Activated T-helper 1 cell treated with anti-CD3 and anti-CD28 coated beads, Interleukin-12 subunit alpha, Interleukin-12 subunit beta, Interleukin-2, Interleukin-4 antibody, amounts not matched to agents 30 ng/mL and 10 ng/mL and 1 ng/mL, durations not matched to agents 14 hours and 24 hours and 36 hours (primary cell): ENCODE measurements at places on chromosomes 11 and 22. TPM values are rescaled to one million over a fixed set of nuclear protein-coding genes. Genes with fewer than 3 reads are reported as not detected.

CBLIF gene
- total RNA-seq = not detected in 2 replicates

KCTD14 gene
- total RNA-seq = 0.16 and 0.49 TPM in 2 replicates

PAK1 gene
- total RNA-seq = 33.1 and 38.4 TPM in 2 replicates

PNPLA5 gene
- not detected in 2 replicates for total RNA-seq

OR52E8 gene
- total RNA-seq = not detected in 2 replicates

IFITM5 gene
- not detected in 2 replicates for total RNA-seq

MUC2 gene
- total RNA-seq = not detected in 2 replicates

FANCF gene
- total RNA-seq = 16.9 and 19.9 TPM in 2 replicates

MAP6 gene
- 0.49 and 0.54 TPM in 2 replicates for total RNA-seq

CLDN25 gene
- not detected in 2 replicates for total RNA-seq

DNA sequence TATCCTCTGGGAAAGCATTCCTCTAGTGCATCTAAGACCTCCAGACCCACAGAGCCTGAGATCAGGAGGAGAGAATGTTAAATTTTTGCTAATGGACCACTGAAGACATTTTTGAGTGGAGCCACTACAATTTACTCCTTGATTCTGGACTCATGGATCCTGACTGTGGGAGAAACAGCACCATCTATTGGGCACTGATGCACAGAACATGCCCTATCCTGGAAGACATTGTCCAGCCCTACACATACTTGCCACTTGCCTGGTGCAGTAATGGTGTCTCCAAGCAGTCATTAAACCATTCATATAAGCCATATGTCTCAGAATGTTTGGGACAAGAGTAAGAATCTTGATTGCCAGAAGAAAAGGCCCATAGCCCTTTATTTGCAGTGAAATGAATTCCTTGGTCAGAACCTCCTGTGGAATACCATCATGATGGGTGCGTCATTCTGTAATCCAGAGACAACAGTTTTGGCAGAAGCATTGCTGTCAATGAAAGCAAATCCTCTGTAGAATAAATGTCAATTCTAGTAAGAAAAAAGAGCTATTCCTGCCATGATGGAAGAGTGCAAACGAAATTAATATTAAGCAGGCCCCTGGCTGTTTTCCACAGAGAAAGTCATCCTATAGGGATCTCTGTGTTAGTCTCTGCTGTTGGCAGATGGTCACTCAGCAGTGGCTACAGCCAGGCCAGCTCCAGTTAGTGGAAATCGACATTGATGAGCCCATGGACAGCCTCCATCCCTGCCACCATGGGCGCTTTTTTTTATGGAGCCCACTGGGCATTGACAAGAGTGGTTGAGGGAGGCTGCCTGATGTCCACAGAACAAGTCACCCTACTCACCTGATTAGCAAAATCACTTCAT is 43.5 kb downstream of the GGTLC2 start:
- DNase-seq = peak; percentile 6

GRCh38 chr11:125235071-125235471 is 70.5 kb downstream of the PKNOX2 start:
- DNase-seq = no peak

DNA sequence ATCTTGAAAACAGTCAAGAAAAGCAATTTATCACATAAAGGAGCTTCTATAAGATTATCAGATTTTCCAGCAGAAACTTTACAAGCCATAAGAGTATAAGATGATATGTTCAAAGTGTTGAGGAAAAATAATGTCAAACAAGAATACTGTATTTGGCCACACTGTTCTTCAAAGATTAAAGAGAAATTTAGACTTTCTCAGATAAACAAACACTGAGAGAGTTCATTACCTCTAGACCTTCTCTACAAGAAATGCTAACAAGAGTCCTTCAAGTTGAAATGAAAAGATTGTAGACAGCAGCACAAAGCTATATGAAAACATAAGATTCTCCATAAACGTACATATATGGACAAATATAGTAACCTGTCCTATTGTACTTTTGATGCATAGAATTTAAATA is 8.0 kb upstream of the MTMR2 start:
- DNase-seq = no peak

GRCh38 chr22:44887941-44888366 is 121.9 kb downstream of the PHF21B start:
- no peak for DNase-seq

DNA sequence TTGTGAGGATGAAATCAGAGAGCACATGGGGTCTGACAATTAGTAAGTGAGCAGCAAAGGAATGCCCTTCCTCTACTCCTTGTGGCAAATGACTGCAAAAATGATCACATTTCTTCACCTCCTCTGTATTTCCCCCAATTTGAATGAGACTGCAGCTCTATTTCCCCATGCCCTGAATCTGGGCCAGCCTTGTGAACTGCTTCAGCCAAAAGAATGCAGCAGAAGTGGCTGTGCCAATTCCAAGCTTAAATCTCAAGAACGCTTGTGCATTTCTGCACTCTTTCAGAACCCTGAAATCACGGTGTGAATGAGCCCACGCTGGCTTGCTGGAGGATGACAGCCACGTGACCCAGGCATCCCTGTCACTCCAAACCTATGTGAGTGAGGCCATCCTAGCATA is 9.9 kb downstream of the SLC43A3 start:
- DNase-seq = no peak

DNA sequence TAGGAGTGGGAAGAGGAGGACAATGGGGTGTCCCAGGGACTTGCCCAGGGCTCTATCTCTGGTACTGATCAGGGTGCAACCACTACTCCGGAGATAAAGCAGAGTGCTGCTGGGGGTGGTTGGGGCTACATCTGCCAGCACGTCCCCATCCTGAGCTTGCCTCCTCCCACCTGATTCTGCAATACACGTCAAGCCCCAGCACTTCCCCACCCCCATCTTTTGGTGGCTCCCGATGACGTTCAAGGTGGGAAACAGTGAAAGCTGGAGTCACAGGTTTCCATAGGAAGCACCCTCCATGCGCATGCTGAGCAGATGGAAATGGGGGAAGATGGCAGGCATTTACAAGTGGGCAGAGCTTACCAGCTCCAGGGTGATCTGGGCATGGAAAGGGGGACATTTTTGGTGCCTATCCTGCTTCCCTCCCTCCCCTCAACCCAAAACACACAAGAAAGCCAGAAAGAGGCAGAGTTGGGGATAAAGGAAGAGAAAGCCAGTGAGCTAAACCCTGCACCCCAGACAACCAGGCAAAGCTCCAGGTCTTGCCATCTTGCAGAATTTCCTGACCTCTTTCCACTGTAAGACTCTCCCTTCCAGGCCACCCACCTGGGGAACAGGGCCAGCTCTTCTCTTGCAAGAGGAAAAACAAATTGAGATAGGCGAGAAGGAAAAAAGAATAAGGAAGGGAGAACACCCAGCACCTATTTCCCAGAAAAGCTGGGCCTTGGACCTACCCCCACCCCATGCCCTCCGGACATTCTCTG is 15.8 kb downstream of the SYT7 start:
- no peak for DNase-seq

GRCh38 chr11:75333022-75333806 is 18.2 kb downstream of the ARRB1 start:
- no peak for DNase-seq

DNA sequence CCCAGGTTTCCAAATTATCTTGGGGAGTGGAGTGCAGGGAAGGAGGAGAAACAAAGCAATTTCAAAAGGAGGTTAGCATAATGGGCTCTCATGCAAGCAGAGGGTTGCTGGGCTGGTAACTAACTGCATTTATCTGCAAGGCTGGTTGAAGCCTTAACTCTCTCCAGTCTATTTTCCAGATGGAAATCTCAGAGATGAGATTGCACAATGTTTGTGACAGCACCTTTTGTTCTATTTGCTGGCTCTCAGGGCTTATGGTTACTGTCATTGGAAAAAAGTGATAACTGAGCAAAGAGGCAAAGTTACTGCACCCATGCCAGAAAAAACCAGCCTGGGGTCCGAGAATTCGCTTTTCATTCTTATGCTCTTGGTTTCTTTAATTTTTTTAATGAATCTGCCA is 33.2 kb downstream of the ABCC8 start:
- no peak for DNase-seq

GRCh38 chr22:27715106-27715505 is 86.5 kb downstream of the MN1 start:
- DNase-seq = no peak

- DNase-seq = no peak
These were observed 426.8 kb upstream of the CADM1 start for GRCh38 chr11:115930886-115931547.

DNA sequence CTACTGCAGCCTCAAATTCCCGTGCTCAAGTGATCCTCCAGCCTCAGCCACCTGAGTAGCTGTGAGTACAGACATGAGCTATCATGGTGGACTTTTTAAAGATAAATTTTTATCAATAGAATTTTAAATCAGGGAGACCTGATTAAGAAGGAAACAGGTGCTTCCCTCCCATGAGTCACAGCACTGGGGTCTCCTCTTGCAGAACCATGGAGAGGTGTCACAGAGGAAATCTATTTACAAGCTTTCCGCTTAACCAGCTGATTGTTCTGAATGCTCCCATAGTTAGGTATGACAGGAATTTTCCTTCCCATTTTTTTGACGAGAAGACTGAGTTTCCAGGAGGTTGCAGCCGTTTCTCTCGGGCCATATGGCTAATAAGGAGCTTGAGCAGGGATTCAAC is 516.1 kb downstream of the MIAT start:
- DNase-seq = no peak

DNA sequence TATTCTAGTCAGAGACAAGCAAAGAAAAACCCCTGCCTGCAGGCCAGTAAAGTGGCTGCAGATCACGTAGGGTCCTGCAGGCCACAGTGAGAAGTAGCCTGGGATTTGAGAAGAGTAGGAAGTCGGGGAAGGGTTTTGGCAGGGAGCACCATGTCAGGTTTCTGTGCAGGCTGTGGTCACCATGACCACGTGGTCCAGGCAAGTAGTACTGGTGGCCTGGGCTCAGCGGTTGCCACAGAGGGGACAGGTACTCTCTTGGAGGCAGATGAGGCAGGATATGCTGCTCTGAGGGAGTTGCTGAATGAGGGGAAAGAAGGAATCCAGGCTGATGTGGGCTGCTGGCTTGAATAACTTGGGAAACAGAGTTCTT is 46.5 kb downstream of the PISD start:
- no peak for DNase-seq

DNA sequence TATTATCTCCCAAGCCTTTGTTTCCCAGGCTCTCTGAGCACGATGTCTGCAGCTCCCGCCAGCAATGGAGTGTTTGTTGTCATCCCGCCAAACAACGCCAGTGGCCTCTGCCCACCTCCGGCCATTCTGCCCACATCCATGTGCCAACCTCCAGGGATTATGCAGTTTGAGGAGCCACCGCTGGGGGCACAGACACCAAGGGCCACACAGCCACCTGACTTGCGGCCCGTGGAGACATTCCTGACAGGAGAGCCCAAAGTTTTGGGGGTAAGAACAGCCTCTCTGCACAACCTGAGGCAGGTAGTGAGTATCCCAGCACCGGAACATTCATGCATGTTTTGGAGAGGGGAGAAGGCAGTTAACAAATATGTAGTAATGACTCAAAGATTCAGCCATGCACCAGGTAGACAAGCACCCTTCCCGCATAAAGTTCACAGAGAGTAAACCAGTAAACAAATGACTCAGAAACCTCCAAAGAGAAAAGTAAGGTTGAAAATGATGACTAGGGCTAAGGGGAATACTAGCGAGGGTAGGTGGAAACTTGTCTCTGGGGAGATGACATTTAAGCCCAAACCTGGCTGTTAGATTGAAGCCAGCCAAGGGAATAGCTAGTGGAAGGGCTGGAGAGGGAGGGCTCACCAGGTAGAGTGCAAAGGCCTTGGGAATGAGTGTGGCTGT is 7.2 kb downstream of the MS4A15 start:
- DNase-seq = no peak

GRCh38 chr22:26658671-26659478 is 1.5 kb downstream of the MIAT start:
- DNase-seq = peak; percentile 78

- no peak for DNase-seq
These were observed 4.9 kb downstream of the DAGLA start for GRCh38 chr11:61684870-61685616.

- DNase-seq = no peak
These were observed 10.0 kb upstream of the RAB1B start for GRCh38 chr11:66258473-66258893.

DNA sequence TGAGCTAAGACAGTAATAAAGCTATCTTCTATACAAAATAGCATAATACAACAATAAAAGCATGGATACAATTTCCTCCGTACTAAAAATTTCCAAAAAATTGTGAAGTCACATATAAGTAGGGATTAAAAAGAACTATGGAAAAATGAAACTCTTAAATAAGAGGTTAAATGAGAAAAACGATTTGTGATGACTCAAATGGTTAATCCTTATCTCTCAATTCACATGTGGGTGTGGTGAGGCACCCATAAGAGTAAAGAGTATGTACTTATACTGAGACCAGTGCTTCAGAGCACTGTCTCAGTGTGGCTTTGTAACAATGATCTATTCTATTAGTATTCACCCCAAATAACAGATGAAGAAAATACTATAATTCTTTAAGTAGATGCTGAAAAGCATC is 25.0 kb upstream of the CCDC34 start:
- no peak for DNase-seq

DNA sequence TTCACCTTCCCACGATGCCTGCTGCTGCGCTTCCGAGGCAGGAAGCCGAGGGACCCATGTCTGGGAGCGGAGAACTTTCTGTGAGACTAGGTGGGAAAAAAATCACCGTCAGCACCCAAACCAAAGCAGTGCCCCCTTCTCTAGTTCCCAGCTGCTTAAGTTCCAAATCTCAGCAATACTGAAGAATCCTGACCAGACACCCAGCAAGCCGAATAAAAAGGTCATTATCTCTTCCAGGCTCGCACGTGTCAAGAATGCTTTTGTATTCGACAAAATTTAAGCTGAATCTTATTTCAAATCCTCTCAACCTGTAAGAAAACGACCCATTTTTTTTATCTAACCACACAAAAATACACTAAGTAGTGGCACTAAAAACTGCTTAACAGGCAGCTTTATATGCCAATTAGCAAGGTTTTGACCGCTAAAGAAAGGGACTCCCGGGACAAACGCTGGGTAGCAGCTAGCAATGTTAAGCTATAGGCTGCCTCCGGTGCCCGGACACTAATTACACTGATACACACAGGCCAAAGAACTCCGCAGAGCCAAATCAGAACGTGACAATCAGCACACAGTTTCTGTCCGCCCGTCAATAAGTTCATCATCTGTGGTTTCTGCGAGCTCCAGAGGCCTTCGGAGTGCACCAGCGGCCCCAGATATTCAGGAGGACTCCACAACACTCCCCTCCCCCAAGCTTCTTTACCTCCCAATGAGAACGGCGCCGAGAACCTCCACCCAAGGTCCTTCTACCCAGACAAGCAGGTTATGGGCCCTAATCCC is 728 bp downstream of the RPL3 start:
- peak; percentile 34 for DNase-seq

DNA sequence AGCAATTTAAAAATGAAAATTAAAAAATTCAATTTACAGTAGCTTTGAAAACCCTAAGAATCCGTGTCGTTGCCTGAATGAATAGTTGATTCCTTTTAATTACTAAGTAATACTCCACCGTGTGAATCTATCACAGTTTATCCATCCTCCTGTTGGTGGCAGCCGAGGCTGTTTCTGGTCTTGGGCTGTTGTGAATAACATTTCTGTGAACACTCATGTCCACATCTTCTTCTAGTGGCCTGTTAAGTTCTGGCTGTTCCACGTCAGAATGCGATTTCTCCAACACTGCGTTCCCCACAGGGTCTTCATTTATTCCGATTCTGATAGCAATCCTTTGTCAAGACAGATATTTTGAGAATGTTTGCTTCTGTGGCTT is 223.0 kb downstream of the TBC1D22A start:
- no peak for DNase-seq

GRCh38 chr11:23988381-23989006 is 508.4 kb upstream of the LUZP2 start:
- DNase-seq = no peak

- DNase-seq = no peak
These were observed 1.2 kb downstream of the DGCR2 start for GRCh38 chr22:19120829-19121630.
